ENCODE measurements at places on chromosomes 1 and 21. TPM values are rescaled to one million over a fixed set of nuclear protein-coding genes. Genes with fewer than 3 reads are reported as not detected.
A peak's percentile ranks its signal among the peaks of the same experiment; 100 is the strongest.

Gene LGALS8
- 86.0 TPM for total RNA-seq

Gene KLHL17
- total RNA-seq = 6.6 TPM

Gene C1orf141
- not detected for total RNA-seq

Gene RHBG
- not detected for total RNA-seq

Gene RAP1GAP
- total RNA-seq = 3.4 TPM

Gene OR2T11
- total RNA-seq = not detected

Gene ANGPTL7
- total RNA-seq = 1.0 TPM

GRCh38 chr1:205301842-205302588 is 19.5 kb downstream of the NUAK2 start:
- DNase-seq = no peak

DNA sequence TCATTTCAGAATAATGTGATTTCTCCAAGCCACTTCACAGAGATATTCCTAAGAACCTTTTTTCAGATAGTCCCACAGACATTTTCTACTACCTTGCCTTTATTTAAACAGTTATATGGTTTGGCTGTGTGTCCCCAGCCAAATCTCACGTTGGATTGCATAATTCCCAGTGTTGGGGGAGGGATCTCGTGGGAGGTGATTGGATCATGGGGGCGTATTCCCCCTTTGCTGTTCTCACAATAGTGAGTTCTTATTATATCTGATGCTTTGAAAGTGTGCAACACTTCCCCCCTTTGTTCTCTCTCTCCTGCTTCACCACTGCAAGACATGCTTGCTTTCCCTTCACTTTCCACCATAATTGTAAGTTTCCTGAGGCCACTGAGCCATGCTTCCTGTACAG is 93.6 kb upstream of the ZNF678 start:
- no peak for DNase-seq

DNA sequence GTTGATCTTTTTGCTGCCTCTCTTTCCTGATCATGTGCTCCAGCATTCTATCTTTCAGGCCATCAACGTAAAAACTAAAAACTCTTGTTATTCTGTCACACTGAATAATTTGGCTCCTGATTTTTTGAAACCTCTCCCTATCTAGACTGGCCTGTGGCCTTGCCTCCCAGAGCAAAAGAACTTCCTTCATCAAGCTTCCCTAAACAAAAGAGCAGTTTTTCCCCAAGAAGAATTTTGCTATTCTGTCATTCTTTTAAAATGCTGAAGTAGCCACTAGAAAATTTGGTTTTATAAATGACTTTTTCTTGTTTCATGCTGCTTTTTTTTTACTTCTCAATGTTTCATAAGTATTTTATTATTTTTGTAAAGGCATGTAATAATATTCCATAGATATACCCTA is 37.1 kb upstream of the CR2 start:
- DNase-seq = no peak

- peak; percentile 96 for DNase-seq
Measured at GRCh38 chr1:178037510-178038253, 56.2 kb upstream of the RASAL2 start.

- no peak for DNase-seq
Measured at GRCh38 chr1:19130468-19130867, 79.6 kb downstream of the UBR4 start.

GRCh38 chr1:217482356-217483102 is 148.4 kb downstream of the GPATCH2 start:
- no peak for DNase-seq

- no peak for DNase-seq
Measured at GRCh38 chr1:81634294-81634693, 166.4 kb upstream of the ADGRL2 start.

DNA sequence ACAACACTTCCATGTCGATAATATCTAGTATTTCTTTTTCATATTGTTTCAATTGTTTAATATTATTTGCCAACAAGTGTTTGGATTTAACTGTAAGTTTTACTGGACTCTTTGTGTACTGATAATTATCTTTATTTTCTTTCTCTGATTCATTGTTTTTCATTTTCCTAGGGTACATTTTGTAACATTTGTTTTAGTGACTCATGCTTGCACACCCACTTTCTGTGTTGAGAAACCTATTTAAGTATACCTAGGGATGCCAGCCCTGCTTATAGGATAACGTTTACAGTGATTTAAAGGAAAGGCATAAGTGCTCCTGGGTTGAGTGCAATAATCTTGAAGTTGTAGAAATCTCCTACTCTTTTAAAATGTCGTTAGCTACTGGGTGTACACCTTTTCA is 1386.0 kb upstream of the ADGRL4 start:
- DNase-seq = no peak

Measured in left ventricle myocardium superior (tissue), 1 donor.